ENCODE measurements at places on chromosomes 6 and 20.

GRCh38 chr20:9211016-9211760 lies 142.3 kb downstream of the PLCB4 start:
- no peak for DNase-seq

DNA sequence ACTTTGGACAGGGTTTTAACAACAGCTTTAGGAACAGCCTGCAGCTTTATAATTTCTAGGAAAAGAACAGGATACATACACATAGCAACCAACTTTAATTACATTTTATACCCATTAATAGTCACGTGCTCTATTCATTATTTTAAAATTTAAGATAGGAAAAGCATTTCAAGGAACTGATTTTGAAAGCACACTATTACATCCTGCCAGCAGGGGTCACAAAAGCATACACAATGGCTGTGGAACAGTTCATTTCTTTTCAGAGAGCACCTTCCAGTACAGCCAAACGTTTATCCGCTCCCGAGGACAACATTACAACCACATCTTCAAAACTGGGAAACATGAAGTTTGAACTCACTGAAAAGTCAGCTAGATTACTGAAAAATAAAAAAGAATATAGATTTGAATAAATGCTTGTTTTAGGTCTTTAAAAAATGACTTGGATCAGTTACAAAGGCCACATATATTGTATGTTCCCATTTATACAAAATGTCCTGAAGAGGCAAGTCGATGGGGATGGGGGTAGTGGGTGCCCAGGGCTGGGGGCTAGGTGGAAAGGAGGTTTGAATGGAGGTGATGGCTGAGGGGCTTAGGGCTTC lies 104.6 kb upstream of the EXOC2 start:
- DNase-seq: peak; percentile 44

GRCh38 chr20:36891211-36891610 lies 15.3 kb downstream of the TLDC2 start:
- DNase-seq: no peak

- no peak for DNase-seq
Measured at GRCh38 chr6:22706651-22707050, 137.3 kb downstream of the HDGFL1 start.

GRCh38 chr6:132425176-132425575 lies 23.9 kb upstream of the MOXD1 start:
- no peak for DNase-seq

DNA sequence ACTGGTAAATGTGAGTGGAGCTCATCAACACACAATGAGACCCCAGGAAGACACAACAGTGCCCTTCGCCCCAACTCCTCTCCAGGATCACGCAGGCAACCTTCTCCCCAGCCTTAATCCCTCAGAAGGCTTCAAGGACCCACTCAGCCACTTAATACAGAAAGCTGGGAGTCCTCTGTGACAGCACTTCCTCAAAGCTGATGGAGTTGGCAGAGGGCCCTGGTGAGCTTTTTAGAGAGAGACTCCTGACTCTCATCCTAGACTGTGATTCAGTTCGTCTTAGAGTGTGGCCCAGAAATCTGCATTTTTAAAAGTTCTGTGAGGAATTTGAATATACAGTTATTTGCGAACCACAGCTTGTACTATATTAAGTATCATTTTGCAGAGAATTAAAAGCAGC lies 187.7 kb downstream of the UST start:
- DNase-seq: no peak

DNA sequence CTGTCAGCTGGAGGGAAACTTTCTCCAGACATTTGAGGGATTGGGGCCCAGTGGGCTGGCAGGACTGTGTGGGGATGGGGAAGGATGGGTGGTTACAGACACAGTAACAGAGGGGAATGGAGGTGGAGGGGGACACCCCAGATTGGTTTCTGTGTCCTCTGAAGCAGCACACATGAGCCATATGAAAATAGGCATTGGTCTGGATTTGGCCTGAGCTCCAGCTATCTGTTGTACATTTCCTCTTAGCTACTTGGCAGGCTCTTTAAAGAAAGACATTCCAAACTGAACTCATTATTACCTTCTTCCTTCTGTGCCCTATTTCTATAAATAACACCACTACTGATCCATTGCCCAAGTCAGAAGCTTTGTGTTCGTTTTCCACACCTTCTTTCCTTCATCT lies 72.0 kb upstream of the PRL start:
- DNase-seq: no peak

DNA sequence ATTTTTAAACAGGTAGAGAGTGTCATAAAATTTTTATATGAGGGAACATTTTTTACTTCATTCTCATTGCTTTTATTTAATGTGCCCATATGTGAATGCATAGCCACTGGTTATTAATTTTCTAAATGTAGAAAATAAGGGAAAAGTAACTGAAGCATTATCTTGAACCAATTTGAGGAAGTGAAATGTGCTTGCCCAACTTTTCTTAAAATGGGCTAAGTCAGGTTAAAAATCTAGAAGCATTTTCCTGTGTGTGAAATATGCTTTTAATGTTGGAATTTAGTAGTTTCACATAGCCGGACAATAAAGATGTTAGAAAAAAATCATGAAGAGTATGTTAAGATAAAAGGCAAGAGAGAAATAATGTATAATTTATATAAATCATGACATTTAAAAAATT lies 3.8 kb downstream of the SEC23B start:
- DNase-seq: no peak

DNA sequence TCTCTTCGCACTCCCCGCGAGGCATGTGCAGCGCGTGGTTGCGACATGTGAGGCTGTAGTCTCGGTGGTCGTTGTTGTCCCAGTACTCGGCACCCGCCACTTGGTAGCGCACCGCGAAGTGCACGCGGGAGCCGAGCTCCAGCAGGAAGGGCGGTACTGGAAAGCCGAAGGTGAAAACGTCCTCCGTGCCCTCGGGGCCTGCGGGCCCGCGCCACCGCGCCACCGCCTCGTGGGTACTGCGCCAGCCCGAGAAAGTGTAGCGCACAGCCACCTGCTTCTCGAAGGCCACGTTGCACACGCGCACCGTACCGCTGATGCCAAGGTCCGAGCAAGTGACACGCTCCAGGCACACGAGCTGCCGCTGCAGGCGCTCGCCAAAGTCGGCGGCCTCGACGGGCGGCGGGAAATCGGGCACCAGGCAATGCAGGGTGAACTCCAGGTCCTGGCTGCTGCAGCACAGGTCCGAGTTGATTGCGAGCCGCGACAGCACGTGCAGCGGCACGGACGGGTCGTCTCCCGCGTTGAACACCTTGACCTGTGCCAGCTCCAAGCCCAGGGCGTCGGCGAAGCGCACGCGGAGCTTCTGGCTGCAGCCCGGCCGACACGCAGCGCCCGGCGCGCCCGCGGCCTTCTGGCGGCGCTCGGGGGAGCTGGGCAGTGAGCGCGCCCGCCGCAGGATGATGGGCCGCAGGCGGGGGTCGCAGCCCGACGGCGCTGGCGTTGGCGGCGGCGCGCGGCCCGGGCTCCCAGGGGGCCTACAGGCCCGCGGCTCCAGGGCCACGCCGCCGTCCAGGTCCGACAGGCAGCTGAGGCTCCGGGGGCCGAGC lies 840 bp downstream of the PPP1R3D start:
- DNase-seq: no peak

DNA sequence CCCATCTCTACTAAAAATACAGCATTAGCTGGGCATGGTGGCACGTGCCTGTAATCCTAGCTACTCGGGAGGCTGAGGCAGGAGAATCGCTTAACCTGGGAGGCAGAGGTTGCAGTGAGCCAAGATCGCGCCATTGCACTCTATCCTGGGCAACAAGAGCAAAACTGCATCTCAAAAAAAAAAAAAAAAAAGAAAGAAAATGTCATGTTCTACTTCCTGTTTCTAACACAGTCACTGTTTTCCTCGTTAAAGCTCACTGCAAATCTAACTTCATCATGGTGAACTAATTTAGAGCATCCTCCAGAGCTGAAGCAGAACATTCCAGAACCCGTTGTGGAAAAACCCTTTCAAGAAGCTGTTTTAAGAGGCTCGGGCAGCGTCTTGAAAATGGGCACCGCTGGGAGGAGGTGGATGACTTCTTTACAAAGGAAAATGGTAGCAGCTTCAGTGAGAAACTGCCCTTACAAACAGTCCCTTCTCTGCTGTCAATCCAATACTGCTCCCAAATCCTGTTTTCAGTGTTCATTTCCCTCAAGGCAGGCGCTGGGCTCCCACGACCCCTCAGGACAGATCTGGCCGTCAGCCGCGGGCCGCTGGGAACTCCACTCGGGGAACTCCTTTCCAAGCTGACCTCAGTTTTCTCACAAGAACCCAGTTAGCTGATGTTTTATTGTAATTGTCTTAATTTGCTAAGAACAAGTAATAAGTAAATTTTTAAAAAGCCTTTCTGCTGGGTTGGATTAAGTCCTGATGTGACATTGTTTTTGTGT lies 12.5 kb downstream of the CTSZ start:
- DNase-seq: no peak

GRCh38 chr6:23983735-23984134 lies 142.3 kb upstream of the NRSN1 start:
- no peak for DNase-seq

GRCh38 chr6:42279144-42279781 lies 61.6 kb upstream of the MRPS10 start:
- no peak for DNase-seq

DNA sequence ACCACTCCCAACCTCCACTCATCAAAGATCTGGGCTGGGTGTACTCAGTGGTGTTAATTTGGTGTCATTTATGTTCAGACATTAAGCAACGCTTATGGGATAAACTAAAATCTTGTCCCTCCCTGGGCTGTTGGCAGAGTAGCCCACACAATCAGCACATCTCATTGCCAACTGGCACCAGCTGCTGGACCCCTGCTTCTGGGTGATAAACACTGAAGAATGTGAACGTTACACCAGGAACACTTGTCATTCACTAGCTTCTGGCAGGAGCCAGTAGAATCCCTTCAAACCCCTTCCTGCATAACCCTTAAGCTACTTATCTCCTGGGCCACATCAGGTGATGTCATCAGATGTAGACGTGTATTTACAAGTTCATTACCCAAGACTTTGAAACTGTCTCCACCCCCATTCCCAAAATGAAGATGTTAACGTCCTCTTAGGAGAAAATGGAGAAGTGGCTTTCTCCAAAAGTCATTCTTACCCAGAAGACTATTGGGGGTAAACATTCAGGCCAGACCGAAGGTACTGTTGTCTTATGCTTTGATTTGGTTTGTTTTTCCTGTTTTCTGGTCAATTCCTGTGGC lies 107.8 kb upstream of the CD93 start:
- no peak for DNase-seq

- DNase-seq: no peak
Measured at GRCh38 chr6:8086755-8087306, 15.5 kb downstream of the EEF1E1 start.

GRCh38 chr6:146598772-146599405 lies at the start of gene ADGB:
ADGB (plus strand) TSS chr6:146598972; CDS start chr6:146599041, 69 bp downstream.
- DNase-seq: peak; percentile 87

DNA sequence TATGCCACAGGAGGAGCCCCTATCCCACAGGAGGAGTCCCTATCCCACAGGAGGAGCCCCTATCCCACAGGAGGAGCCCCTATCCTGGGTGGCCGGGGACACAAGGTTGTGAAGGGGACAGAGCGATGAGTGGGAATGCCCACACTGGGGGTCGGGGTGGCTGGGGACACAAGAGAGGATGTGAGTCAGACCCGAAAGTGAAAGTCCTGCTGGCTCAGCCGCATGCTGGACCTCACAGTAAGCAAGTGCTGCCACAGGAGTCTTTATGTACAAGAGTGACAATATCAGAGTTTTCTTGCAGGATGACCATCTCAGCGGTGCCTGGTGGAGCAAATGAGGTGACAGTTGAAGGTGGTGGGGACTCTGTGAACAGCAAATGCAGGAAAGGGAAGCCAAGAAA lies 93.7 kb downstream of the PSMB1 start:
- DNase-seq: no peak

GRCh38 chr20:10788055-10788454 lies 114.3 kb upstream of the JAG1 start:
- no peak for DNase-seq

GRCh38 chr20:61846741-61847419 lies 218.8 kb downstream of the TAF4 start:
- no peak for DNase-seq

GRCh38 chr20:32792316-32792715 lies 27.4 kb upstream of the MAPRE1 start:
- DNase-seq: no peak

GRCh38 chr6:6331946-6332601 lies 11.6 kb upstream of the F13A1 start:
- DNase-seq: no peak

All from HEK293T (cell line).